ENCODE measurements at places on chromosomes 12 and 14.

DNA sequence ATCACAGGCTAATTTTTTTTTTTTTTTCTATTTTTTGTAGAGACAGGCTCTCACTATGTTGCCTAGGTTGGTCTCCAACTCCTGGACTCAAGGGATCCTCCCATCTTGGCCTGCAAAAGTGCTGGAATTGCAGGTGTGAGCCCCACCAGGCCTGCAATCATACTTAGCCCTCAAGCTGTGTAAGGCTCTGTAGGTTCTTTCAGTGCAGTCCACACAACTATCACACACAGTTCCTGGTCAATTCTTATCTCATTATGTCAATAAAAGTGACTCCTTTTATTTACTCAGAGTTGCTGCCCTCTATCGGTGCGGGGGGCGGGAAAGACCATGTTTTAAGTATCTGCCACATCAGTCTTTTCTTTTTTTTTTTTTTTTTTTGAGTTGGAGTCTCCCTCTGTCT is 29.0 kb downstream of the SLC2A3 start:
- peak; percentile 18 for DNase-seq

DNA sequence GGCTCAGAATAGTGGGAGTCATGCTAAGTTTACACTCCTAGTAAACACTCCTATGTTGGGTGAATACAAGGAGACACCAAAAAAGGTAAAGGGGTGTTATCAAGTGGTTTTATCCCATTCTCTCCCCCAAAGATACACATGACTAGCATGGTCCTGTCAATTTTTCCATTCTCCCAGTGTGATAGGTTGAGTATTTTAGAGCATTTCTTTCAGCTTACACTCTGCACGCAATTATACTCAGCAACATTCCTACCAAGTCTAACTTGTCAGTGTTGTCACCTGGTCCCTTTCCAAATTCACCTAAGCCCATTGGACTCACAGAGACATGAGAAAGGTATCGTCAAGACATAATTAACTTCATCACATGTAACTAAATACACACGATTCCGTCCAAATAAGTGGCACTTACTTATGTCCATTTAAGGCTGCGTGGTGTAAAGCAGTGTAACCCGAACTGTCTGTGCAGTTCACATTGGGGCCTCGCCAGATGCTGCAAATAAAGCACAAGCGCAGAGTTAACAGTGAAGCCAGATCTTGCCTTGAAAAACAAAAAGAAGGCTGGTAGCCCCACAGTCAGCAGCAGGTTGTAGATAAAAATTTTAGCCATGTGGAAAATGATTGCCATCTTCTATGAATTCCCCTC is 159.7 kb downstream of the ANKS1B start:
- DNase-seq, result peak; percentile 95

DNA sequence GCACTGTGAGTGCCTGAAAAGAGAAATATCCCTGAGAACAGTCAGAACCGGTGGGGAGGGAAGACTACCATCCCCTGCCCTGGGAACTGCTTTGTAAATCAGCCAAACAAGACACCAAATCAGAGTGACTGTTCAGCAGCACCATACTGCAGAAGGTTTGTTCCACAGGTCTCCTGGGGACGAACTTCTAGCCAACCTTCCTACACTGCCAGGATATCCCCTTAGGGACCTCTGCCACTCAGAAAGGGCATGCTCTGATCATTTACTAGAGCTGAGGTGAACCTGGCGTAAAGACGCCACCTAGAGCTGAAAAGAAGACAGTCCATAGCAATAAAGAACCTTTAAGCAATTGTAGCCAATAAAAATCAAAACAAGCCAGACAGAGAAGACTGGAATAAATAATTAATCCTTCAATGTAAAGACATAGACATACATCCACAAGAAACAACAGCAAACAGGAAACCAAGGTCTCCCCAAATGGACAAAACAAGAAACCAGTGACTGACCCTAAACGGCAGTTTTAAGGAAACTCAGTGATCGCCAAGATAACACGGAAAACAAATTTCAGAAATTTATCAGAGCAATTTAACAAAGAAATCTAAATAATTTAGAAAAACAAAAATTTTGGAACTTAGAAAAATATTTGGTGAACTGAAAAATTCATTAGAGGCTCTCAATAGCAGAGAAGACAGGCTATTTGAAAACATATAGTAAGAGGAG is 228.1 kb upstream of the AMIGO2 start:
- DNase-seq, result peak; percentile 66

DNA sequence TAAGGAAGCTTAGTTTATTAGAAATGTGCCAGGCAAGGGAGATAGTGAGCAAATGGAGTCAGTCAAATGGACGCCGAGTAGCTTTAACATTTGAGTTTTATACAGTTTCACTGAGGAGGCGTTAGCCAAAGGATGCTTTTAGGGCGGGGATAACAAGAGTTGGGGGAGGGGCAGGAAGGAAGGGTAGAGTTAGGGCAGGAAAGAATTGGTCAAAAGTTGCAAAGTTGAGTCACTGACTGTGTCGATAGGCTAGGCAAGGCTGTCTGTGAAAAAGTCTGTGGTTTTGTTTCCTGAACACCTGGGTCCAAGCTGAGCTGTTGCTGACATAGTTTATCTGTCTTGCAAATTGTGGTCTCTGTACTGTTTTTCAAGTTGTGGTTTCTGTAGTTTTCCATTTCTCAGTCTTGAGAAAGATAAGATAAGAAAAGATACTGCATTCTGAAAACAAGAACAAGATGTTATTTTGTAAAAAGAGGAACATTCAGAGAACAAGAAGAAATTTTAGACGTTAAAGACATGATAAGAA is 62.6 kb upstream of the RESF1 start:
- DNase-seq, result no peak

DNA sequence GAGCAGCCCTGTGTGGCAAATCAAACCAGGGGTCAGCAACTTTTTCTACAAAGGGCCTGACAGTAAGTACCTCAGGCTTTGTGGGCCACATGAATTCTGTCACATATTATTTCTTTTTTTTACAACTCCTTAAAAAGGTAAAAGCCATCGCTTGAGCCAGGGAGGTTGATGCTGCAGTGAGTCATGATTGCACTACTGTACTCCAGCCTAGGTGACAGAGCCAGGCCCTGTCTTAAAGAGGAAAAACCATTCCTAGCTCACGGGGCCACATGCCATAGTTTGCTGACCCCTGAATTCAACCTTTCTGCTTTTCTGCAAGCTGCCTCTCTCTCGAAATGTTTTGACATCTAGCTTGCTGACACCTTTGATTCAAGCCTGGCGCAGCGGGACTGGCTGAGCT is 55.1 kb upstream of the CORO1C start:
- DNase-seq, result no peak

- no peak for DNase-seq
These were observed 174.2 kb upstream of the CCDC196 start for GRCh38 chr14:66311990-66312389.

DNA sequence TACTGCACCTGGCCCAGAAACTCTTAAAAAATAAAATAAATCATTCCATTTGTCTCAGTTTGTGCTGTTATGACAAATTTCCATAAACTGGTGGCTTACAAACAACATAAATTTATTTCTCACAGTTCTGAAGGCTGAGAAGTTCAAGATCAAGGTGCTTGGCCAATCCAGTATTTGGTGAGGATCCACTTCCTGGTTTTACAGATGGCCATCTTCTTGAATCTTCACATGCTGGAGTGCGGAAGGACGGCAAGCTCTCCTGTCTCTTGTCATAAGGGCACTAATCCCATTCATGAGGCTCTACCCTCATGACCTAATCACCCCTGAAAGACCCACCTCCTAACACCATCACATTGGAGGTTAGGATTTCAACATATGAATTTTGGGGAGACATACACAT is 29.9 kb upstream of the MYBPC1 start:
- no peak for DNase-seq

DNA sequence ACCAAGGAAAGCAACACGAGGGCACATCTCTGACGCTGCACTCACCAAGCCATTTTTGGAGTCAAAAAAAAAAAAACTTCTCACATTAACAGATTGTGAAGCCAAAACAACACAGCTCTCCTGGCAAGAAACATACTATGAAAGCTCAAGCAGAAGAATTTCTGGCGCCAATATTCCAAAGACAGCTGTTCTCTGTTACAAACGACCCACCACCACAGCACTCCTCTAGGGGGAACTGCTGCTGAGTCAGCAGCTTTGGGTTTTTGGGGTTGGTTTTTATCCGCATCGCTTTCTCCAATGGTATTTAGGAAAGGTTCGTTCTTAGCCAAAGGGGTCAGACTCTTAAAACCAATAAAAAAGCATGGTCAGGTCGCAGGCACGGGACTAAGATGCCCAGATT is 379.4 kb downstream of the RPS29 start:
- no peak for DNase-seq

DNA sequence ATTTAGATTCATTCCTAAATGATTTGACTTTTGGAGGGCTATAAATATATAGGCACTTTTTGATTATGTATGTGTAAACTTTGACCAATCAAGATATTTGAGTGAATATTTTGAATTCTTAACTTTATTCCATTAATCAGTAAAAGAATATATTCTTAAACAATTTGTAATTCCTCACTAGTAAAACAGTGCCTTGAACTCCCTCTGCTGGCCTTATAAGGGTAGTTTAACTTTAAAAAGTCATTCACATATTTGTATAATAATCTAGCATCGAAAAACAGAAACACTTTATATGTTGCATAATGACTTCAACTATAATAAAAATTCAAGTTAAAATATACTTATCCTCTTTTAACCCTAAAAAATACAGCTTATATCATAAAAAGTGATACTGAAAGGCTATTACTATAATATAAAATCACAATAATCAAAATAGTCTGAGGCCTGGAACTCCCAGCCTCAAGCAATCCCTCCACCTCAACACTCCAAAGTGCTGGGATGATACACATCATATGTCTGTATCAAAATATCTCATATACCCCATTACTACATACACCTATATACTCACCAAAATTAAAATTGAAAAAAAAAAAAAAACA is 31.2 kb downstream of the CCDC59 start:
- no peak for DNase-seq

DNA sequence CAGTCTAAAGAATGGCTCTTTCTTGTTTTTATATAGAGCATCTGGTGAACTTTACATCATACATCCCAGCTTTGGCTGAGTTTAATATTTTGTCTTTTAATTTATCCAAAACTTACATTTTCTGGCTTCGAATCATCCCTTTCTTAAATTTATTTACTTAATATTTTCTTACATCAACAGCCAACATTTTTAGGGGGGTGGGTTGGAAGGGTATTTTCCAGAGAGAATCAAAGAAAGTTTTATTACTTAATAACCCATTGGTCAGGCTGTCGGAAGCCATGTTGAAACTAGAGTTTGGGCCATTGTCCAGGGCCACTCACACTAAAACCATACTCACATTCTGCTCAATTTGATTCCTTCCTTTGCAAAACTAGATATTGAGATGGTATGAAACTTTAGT is 220.2 kb downstream of the AEBP2 start:
- DNase-seq, result no peak
